ENCODE measurements at places on chromosomes 12 and 14.

- DNase-seq: no peak
These were observed 1.1 kb upstream of the UBC start for GRCh38 chr12:124915239-124916236.

- no peak for DNase-seq
These were observed 357.1 kb downstream of the BCL11B start for GRCh38 chr14:98914942-98915341.

GRCh38 chr14:43175896-43176295, 1331.2 kb downstream of the FSCB start:
- no peak for DNase-seq

DNA sequence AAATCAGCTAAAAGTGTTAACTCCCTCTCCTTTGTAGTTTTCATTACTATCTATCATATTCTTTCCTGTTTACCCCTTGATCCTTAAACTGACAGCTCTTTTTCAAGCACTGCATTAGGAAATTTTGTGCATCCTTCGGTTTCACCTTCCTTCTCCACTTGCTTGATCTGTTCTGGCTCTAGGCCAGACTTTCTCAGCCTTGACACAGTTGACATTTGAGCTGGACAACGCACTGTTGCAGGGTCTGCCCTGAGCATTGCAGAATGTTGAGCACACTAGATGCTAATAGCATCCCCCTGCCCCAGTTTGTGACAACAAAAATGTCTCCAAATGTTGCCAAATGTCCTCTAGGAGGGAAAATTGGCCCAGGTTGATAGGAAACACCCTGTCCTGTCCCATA, 75.4 kb upstream of the KCNJ8 start:
- DNase-seq: no peak

GRCh38 chr14:53034036-53034435, 83.2 kb upstream of the FERMT2 start:
- DNase-seq: no peak

DNA sequence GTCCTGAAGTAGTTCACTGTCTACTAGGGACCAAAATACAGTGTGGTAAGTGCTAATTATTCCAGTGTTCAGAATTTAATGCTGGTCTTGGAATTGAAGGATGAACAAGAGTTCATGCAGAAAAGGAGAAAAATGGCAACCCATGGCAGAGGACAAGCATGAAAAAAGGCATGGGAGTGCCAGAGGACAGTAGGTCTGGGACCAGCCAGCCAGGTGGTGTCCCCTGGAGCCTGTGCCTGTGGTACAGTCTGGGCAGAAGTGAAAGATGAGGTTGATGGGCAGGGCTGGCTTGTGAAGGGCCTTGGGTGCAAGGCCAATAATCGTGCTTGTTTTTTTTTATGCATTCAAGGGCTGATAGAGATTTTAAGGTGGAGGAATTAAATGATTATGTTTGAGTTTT, 21.0 kb downstream of the C12orf75 start:
- DNase-seq: no peak

DNA sequence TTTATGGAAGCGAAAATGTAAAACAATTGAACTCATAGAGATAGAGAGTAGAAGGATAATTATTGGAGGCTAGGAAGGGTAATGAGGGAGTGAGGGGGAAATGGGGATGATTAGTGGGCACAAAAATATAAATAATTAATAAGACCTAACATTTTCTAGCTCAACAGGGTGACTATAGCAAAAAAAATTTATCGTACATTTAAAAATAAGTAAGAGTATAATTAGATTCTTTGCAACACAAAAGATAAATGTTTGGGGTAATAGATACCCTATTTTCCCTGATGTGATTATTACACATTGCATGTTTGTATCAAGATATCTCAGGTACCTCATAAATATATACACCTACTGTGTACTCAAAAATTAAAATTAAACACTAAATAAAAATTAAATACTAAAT, 1070.0 kb downstream of the LRFN5 start:
- no peak for DNase-seq

DNA sequence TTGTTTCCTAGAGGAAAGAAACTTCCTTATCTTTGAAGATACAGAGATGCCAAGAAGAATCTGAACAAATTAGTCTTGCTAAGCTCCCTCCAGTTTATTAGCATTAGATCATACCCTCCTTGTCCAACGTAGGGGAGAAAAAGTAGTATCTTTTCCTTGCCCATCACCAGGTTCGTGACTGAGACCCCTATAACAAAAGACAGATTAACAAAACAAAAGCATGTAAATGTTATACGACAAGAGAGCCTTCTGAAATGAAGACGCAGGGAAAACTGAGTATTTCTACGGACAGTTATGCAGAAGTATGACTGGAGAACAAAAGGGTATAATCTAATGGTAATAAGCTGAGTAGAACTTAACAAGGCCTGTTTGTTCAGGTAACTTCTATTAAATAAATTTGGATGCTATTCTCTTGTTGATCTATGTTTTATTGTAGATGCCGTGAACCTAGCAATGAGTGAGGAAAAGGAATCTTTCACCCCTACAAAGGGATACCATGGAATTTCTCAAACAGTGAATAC, 2.9 kb upstream of the CLEC7A start:
- no peak for DNase-seq
